Occipital lobe (tissue), 3 donors: ENCODE measurements at places on chromosomes 2 and 18.
A peak's percentile ranks its signal among the peaks of the same experiment; 100 is the strongest.

- DNase-seq: no peak
Measured at GRCh38 chr2:219851801-219852481, 224.5 kb downstream of the SLC4A3 start.

- no peak for DNase-seq
Measured at GRCh38 chr2:188181067-188181838, 110.4 kb upstream of the GULP1 start.

DNA sequence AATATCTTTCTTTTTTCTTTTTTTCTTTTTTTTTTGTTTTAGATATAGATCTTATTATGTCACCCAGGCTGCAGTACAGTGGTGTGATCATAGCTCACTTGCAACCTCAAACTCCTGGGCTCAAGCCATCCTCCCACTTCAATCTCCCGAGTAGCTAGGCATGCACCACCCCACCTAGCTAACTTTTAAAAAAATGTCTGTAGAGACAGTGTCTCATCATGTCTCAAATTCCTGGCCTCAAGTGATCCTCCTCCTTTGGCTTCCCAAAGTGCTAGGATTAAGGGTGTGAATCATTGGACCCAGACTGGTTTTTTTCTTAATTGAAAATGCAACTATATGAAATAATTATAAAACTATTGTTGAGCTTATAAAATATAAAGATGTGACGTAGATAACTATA is 9.8 kb upstream of the ZCCHC2 start:
- DNase-seq: no peak

GRCh38 chr18:75116165-75116564 is 92.8 kb downstream of the PTGR3 start:
- no peak for DNase-seq

DNA sequence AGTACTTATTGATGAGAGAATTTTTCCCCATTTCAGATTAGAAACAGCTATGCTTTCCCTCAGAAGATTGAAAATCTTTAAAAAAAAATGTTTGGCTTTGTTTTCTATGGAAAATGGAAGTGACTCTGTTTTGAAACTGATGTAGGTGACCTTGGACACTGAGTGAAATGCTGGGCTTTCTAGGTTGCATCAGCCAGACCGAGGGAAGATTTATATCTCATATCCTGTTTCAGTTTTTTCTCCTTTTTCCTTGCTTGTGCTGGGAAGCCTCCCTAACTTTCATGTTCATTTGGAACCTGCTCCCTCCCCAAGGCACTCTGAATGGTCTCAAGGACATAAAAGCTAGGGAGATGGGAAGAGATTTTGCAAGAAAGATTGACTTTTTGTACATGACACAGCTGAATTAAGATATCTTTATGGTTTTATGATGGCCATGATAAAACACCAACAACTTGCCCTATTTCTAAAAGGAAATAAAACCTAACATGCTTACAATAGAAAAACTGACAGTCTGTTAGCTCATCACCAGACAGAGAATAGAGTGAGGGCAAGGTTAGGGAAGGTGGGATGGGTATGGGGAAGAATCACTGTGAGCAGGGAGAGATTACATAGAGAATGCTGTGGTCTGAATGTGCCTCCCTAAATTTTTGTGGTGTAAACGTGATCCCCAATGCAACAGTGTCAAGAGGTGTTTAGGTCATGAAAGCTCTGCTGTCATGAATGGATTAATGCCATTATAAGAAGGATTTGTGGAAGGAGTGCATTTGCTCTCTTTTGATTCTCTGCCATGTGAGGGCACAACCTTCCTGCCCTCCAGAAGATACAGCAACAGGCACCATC is 249.7 kb downstream of the TPGS2 start:
- DNase-seq: no peak

DNA sequence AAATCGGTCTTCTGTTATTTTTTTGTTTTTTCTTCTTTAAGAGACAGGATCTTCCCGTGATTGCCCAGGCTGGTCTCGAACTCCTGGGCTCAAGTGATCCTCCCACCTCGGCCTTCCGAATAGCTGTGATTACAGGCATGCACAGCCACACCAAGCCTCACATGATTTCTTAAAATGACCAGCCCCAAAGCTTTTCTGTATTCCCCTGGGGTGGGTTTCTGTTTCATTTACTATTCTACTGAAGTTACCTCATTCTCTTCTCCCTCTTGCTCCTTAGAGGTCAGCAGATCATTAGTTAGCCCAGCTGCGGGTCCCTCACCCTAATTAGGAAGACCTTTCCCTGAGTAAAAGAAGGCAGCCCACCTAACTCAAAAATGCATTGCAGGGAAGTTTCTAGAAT is 27.6 kb downstream of the SLC1A4 start:
- DNase-seq: no peak

- no peak for DNase-seq
Measured at GRCh38 chr2:229686122-229686919, 28.0 kb downstream of the DNER start.

GRCh38 chr2:118065015-118065706 is 23.1 kb upstream of the INSIG2 start:
- no peak for DNase-seq

GRCh38 chr18:79682894-79683625 is 3.5 kb downstream of the CTDP1 start:
- DNase-seq: no peak

- DNase-seq: peak; percentile 55
Measured at GRCh38 chr2:98572676-98573075, 35.6 kb downstream of the COA5 start.

GRCh38 chr2:85800586-85800985 is 46.8 kb downstream of the ATOH8 start:
- DNase-seq: no peak

- DNase-seq: no peak
Measured at GRCh38 chr2:120709608-120710041, 26.0 kb upstream of the GLI2 start.

- no peak for DNase-seq
Measured at GRCh38 chr2:231300722-231301076, 94.8 kb upstream of the B3GNT7 start.

- DNase-seq: peak; percentile 4
Measured at GRCh38 chr18:24763765-24764513, 303.5 kb downstream of the HRH4 start.

GRCh38 chr2:10303694-10304378 is 1.1 kb downstream of the HPCAL1 start:
- peak; percentile 22 for DNase-seq

- DNase-seq: no peak
Measured at GRCh38 chr2:42770288-42771131, 6.6 kb upstream of the OXER1 start.

- no peak for DNase-seq
Measured at GRCh38 chr2:45328264-45328870, 282.7 kb downstream of the SRBD1 start.
